ENCODE measurements at places on chromosomes 3 and 15. TPM values are rescaled to one million over a fixed set of nuclear protein-coding genes. Genes with fewer than 3 reads are reported as not detected.

The AP3B2 gene
- not detected for polyA plus RNA-seq

- no peak for DNase-seq
Observed at GRCh38 chr3:133227813-133228212, 172.0 kb upstream of the BFSP2 start.

GRCh38 chr15:64426845-64427465, 33.4 kb upstream of the ZNF609 start:
- no peak for DNase-seq

DNA sequence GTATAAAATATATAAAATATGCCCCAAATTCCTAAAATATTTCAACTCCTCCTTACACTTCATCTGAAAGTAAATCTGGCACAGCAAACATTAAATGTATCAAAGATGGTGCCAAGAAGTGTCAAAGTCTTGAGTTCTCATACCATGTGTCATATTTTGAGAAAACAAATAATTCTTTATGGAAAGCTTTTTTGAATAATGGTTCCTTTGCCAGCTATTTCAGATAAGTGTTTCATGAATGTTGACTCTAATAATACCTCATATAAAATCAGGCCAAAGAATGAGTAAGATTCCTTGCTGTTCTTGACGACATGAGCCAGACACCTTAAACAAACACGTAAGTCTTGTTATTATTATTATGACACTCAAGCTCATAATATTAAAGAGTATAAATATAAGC, 30.3 kb upstream of the ZNF385D start:
- DNase-seq = no peak

- DNase-seq = no peak
Observed at GRCh38 chr3:194449913-194450312, 36.9 kb downstream of the ATP13A3 start.

GRCh38 chr3:142738396-142738795, 14.6 kb downstream of the TRPC1 start:
- DNase-seq = no peak

DNA sequence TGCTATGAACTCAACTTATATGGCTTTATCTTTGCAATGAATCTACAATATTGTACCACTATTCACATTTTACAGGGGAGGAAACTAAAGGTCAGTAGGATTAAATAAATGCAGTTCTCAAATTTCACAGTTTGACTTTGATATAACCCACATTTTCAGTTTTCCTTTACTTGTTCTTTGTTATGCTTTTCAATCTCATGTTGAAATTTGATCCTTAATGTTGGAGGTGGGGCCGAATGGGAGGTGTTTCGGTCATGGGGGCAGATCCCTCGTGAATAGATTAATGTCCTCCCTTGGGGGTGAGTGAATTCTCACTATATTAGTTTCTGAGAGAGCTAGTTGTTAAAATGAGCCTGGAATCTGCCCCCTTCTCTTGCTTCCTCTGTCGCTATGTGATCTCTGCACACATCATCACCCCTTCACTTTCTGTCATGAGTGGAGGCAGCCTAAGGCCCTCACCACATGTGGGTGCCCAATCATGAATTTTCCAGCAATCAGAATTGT, 44.7 kb downstream of the CD200 start:
- no peak for DNase-seq
